Retinal pigment epithelial cell (primary cell): ENCODE measurements at places on chromosomes 16 and 17.

- DNase-seq = peak; percentile 97
These were observed 38.0 kb downstream of the FZD2 start for GRCh38 chr17:44595216-44595775.

DNA sequence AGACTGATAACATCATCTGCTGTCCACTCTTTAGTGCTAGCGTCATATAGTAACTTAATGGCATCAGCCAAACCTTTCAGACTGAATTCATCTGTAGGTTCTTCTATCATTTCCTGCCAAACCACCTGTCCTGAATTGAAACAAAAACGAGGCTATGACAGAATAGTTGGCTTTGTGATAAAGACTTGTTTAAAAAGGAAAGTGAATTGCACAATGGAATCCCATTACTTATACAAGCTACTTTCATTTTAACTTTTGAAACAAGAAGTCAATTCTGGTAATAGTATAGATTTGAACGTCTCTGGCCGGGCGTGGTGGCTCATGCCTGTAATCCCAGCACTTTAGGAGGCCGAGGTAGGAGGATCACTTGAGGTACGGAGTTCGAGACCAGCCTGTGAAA, 18.2 kb downstream of the LASP1NB start:
- DNase-seq = no peak

- DNase-seq = peak; percentile 90
These were observed 1.5 kb downstream of the HCFC1R1 start for GRCh38 chr16:3022208-3022683.

DNA sequence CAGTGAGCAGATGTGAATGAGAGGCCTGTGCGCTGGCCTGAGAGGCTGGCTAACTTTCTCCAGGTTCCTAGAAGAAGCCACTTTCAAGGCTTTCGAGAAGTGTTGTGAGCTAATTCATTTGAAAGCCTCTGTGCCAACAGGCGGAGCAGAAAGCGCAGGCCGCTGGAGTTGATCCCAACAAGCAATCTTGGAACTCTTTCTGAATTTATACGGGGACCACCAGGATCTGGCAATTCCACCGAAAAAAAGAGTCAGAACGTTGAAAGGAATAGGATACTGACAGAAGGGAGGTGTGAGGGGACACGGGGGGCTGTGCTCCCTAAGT, 71.3 kb upstream of the METRNL start:
- no peak for DNase-seq

GRCh38 chr17:36946726-36947091, 2.0 kb upstream of the AATF start:
- no peak for DNase-seq

DNA sequence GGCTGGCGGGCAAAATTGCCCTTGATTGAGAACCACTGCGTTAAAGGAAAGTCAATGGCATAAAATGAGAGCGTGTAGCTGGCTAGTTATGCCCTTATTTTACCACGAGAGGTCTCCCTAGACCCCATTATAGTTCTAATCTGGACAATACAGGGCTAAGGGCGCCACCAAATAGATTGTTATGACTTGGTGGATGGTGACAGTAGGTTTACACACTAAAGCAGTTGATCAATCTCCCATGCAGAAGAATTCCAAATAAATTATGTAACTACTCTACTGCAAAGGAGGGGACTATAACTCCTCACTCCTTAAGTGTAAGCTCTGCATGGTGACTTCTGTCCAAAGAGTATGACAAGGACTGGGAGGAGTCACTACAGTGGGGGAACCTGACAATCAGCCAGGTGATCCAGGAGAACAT, 20.4 kb upstream of the YPEL2 start:
- DNase-seq = no peak

DNA sequence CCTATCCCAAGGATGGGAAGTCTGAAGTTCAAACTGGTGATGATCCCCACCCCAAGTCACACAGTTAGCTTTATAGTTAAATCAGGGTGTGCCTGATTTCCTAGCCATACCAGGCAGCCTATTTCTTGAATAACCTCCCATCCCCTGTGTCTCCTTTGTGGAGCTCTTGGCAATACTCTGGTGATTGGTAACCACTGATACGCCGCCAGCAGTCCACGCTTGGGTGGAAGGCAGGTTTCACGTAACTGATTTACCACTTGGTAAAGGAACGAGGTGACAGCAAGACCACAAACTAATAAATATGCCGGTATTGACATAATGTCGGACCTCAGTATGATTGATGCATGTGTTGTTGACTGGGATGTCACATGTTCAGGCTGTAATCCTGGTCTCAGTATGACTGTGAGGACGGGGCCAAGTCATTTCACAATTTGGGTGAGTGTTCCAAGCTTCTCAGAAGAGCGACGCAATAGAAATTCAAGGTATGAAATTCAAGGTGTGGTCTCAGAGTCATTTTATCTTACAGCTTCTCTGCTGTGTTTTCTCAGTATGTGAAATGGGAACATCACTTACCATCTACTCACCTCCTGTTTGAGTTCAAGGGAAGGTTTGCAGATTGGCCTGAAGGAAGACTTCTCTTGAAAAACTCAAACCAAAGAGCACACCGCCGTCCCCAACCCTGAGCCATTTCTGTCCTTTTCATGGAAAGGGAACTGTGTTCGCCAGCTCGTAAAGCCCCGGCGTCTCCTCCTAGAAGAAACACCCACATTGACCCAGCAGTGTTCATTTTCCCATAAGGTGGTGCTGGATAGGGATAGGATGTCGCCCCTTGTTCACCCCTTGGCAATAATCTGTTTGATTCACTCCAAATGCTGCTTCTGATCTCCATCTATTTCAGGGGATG, 678.9 kb downstream of the WWOX start:
- DNase-seq = no peak

DNA sequence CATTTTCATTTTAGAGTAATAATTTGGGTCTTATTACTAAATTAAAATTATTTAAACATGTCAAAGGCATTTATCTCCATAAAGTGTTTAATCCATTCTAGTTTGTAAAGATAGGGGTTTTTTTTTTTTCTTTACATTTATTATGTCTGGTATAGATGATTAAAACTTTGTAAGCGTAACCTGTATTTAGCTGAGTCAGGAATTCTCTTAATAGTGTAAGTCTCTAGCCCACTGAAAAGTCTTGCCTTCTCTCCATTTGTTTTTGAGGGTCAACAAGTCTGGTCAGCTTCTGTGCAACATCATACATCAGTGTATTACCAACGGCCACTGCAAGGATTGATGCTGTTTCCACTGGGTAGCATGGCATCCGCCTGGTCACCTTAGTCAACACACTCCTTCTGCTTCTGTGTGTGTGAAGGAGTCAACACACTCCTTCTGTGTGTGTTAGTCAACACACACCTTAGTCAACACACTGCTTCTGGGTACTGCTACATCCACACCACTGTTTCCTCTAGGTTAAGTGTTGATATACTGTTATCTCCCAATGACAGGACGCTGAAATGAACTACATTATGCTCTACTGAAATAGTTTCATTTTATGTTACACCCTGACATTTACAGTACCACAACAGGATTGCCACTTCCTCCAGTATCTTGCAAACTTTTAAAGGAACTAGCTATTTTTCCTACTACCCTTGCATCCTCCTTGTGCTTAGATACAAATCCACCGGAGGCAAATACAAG, 37.3 kb upstream of the VWA3A start:
- no peak for DNase-seq
